ENCODE measurements at places on chromosomes 12 and 14.

- no peak for DNase-seq
Observed at GRCh38 chr14:106507354-106507753, 981.0 kb downstream of the TMEM121 start.

DNA sequence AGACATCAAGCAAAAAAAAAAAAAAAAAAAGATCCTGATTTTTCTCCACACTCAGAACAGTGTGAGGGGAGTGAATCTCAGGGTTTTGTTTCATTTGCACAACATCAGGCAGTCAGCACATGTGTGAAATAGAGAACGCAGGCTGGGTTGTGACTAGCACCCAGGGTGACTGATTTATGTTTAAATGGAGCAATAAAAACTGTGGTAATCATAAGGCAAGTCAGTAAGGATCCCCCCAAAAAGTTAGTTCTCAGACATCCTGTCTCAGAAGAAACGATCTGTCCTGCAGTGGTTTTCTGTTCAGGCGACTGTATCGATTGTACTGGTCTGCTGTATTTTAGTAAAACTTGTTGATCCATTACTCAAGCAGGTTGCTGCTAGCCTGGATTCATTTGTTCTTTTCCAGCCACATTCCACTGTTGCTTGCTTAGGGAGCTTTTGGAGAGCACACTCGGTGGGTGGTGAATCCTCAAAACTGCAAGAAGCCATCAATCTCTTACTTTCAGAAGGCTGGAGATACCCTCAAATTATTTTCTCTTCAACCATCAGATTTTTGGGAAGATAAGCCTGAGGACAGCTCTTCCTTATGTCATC is 107.1 kb downstream of the DACT1 start:
- no peak for DNase-seq

GRCh38 chr14:72998252-72998903 is 28.5 kb downstream of the ZFYVE1 start:
- no peak for DNase-seq

DNA sequence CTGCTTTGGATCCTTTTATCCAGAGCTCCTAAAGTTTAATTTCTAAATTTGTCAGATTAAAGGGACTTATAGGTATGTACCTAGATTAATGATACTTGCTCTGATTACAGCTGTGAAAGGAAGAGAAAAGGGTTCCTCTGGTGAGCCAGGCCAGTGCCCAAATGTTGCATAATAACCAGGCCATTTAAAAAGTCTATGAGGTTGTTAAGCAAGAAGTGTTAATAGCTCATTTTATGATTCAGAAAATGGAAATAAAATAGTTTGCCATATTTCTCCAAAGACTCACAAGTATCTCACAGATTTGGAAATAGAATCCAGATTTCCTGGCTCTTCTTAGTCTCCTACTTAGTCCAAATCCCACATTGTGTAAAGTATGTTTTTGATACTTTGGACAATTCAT is 67.6 kb downstream of the SLC38A6 start:
- DNase-seq = no peak

DNA sequence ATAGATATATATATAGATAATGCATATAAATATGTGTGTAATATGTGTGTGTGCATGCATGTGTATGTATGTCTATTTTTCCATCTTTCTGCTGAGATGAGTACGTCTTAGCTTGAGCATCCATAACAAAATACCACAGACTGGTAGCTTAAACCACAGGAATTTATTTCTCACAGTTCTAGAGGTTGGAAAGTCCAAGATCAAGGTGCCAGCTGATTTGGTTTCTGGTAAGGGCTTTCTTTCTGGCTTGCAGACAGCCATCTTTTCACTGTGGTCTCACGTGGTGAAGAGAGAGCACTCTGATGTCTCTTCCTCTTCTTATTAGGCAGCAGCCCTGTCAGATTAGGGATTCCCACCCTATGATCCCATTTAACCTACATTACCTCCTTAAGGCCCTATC is 47.3 kb downstream of the ACSM4 start:
- DNase-seq = no peak

DNA sequence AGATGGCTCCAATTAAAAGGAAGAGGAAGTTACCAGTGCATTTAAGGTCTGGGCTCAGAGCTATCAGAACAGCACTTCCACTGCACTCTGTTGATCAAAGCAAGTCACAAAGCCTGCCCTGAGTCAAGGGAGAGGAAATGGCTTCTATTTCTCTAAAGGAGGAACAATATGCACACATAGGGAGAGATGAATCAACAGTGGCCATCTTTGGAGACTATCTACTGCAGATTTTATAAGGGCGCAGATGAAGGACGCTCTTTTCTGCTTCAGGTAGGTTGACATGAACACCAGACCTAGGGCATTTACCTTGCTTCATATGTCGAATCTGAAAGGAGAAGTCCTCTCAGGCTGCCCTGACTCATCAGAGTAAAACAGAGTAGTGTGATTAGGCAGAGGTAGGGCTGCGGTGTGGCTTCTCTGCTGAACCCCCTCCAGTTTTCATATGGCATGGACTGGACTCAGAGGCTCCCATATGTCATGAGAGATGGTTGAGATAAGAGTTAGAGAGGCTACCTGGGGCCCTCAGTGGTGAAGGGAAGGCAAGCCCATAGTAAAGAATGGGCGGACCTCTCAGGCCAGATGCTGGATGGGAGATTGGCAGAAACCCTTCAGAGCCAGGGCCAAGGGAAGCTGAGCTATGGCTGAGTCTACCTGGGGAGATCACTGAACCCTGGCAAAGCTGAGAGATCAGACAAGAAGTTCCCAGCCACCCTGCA is 84.4 kb downstream of the ARF6 start:
- no peak for DNase-seq

- DNase-seq = no peak
Observed at GRCh38 chr12:50732591-50732990, 31.3 kb upstream of the ATF1 start.

DNA sequence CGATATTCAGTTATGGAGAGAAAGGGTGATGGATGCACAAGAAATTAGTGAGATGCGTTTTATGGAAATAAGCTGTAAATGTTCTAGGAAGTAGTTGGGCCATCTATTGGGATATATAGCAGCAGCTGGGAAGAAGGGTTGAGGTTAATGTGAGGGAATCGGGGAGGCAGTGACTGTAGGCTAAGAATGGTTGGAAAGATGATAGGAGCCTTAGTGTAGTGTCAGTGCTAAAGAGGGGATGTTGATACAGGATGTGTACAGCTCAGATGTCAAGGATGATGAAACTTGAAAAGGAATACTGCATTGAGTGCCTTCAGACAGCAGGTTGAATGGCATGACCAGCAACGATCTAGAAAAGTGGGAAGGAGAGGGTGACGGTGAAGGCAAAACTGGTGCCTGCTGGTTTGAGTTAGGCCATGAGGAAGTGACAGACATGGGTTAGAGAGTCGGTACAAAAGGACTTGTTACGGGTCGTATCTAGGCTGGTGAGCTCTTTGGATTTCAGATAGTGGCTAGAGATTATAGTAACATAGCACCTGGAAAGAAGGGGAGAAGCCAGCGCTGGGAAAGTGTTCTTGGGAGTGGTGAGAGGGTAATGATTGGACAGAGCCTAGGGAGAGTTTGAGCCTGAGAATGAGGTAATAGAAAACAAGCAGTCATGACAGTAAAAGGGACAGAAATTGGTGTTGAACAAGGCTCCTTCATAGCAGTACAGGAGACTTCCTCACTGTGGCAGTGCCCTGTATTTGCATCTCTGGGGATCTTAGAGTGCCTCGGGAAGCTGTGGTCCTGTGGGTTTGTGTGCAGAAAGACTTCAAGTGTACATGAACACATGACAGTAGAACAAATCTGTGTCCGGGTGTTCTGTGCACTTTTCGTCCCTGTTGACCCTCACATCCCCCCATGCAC is 9.6 kb downstream of the MARS1 start:
- DNase-seq = no peak

GRCh38 chr12:60148831-60149230 is 553.0 kb downstream of the SLC16A7 start:
- DNase-seq = no peak

- DNase-seq = no peak
Observed at GRCh38 chr14:99677231-99678140, 6.6 kb upstream of the CYP46A1 start.

- DNase-seq = no peak
Observed at GRCh38 chr12:19646599-19646998, 207.3 kb downstream of the AEBP2 start.

DNA sequence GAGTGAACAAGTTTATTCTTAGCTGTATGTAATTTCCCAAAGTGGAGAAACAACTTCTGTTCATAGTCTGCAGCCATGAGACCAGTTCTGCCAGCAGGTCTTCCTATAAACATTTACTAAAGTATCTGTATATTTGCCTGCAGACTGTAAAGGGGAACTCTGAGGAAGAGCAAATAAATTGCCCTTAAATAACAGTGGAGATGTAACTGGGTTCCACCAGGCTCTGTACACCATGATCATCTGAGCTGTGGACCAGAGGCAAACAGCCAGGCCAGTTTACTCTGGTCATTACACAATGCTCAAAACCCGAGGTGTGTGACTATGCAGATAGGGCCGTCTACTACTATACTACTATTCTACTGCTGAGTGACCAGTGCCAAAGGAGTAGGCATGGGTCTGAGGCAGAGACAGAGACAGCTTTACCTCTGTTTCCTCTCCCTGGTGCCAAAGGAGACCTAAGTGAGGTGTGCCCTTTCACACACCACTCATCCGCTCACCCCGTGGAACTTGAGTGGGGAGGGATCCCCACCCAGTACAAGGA is 21.1 kb upstream of the CERS5 start:
- no peak for DNase-seq

GRCh38 chr14:84998216-84998615 is 531.7 kb upstream of the FLRT2 start:
- no peak for DNase-seq

- no peak for DNase-seq
Observed at GRCh38 chr12:63795032-63795687, 15.5 kb downstream of the RXYLT1 start.
